Spinal cord (tissue), 10 donors: ENCODE measurements at places on chromosomes 1 and 21. TPM values are rescaled to one million over a fixed set of nuclear protein-coding genes. Genes with fewer than 3 reads are reported as not detected.

The TDRD5 gene
- 0.88 TPM for total RNA-seq

DNA sequence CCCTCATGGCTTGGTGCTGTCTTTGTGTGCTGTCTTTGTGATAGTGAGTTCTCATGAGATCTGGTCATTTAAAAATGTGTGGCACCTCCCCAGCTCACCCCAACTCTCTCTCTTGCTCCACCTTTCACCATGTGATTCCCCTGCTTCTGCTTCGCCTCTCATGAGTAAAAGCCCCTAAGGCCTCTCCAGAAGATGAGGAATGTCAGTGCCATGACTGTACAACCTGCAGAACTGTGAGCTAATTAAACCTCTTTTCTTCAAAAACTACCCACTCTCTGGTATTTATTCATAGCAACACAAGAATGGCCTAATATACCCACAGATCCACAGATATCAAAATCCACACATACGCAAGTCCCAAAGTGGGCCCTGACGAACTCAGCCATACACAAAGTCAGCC is 88.9 kb upstream of the PPP2R5A start:
- DNase-seq = no peak

GRCh38 chr1:97350241-97350640 is 570.6 kb downstream of the DPYD start:
- DNase-seq = no peak

GRCh38 chr1:31785020-31785946 is 21.1 kb upstream of the ADGRB2 start:
- DNase-seq = peak; percentile 53

The SPATA46 gene
- not detected for total RNA-seq

GRCh38 chr1:192866241-192866868 is 57.5 kb downstream of the RGS2 start:
- DNase-seq = no peak

The RGS1 gene
- 13.6 TPM for total RNA-seq

The DNAJC28 gene
- 5.4 TPM for total RNA-seq

The KCNQ4 gene
- total RNA-seq = 1.7 TPM

The FCGR2B gene
- 1.1 TPM for total RNA-seq

The NR1I3 gene
- total RNA-seq = not detected
